Stimulated activated CD4-positive, alpha-beta T cell treated with anti-CD3 and anti-CD28 coated beads, TNF-alpha, amount 100 ng/mL, for 48 hours (primary cell): ENCODE measurements at places on chromosomes 4 and X.
A peak's percentile ranks its signal among the peaks of the same experiment; 100 is the strongest.

DNA sequence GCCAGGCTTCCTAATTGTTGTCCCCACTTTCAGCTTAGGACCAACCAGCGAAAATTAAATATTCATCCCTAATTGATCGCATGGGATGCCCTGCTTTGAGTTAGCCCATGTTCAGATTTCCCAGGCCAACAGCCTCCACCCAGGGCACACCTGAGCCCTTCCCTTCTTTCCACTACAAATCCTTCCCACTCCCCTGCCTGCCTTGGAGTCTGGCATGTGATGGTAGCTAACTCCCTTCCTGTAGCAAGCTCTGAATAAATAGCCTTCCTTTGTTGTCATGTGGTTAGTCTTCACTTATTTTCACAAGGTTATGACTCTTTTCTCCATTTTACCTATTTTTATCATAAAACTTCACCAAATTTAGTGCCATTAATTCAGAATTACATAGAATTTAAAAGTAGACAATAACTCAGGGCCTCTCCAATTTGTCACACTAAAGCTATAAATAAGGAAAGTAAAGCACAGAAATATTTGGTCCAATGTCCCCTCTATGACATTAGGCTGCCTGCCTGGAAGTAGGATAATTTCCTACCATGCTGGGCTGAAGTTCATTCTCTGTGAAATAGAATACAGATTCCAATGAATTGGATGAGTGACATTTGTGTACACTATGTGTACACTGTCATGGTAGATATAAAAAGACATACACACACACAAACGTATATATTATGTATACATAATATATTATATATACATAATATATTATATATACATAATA, 166.4 kb upstream of the CPEB2 start:
- DNase-seq = no peak

DNA sequence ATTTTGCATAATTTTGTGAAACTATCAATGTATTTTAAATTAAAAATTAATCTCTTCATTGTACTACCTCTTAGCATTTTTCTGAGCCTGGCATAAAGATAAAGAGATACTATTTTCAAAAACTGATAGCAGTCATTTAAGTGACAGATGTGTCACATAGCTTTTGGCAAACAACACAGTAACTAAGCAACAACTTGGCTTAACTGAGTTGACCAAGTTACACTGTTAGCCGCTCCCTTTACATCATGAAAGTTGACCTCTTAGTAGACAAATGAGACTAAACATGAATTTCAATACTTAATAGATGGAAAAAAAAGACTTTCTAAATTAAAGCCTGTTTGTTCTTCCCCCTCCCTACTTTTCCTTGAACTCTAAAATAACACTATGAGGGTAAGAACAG, 62.0 kb downstream of the ATP8A1 start:
- no peak for DNase-seq

GRCh38 chrX:154396973-154397887, 947 bp upstream of the RPL10 start:
- DNase-seq = no peak

- DNase-seq = no peak
These were observed 345.4 kb upstream of the GATB start for GRCh38 chr4:152106113-152106763.

GRCh38 chrX:150051096-150051495, 112.8 kb upstream of the EOLA2 start:
- DNase-seq = no peak

GRCh38 chrX:124256216-124256615, 76.2 kb upstream of the TEX13D start:
- DNase-seq = no peak

- no peak for DNase-seq
These were observed 3.9 kb upstream of the HAUS3 start for GRCh38 chr4:2245787-2246275.

GRCh38 chr4:73723928-73724327, 16.4 kb upstream of the CXCL8 start:
- DNase-seq = no peak

- no peak for DNase-seq
These were observed 66.5 kb upstream of the IL1RAPL1 start for GRCh38 chrX:28520786-28521185.

- DNase-seq = peak; percentile 24
These were observed 49.4 kb downstream of the RTL9 start for GRCh38 chrX:110407910-110408545.
